ENCODE measurements at places on chromosomes 6 and 20.

GRCh38 chr6:18447552-18447951, 60.4 kb downstream of the RNF144B start:
- DNase-seq = no peak

DNA sequence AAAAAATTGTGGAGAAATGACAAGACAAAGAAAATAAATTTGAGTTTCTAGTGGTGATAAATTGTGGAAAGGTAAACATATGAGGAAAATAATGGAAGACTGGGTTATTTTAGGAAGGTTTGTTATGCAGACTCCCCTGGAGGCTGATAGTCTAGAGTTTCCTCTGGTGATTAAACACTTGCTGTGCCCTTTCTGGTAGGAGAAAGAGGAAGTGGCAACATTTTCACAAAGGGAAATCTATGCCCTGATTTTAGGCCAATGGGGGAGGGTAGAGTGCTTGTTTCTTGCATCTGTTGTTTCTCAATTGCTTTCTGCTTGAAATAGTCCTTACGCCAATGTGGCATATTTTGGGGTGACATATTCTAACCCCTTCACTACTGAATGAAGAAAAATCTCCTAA, 129.1 kb upstream of the DOK5 start:
- DNase-seq = no peak

DNA sequence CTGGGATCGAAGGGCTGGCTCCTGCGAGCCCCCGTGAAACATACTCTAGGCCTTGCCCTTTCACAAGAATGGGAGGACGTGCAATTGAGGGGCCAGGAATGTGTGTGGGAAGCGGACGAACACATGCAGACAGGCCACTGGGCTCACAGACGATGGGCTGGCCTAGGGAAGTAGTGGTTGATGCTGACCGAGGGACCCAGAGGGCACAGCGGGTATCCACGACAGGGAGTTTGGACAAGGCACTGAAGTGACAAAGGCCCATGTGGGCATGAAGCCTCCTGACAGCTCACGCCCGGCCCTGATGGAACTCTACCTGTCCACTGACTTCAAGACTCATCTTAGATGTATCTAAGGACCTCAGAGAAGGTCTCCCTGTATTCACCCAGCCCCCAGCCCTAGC, 52.2 kb downstream of the MYH7B start:
- no peak for DNase-seq

DNA sequence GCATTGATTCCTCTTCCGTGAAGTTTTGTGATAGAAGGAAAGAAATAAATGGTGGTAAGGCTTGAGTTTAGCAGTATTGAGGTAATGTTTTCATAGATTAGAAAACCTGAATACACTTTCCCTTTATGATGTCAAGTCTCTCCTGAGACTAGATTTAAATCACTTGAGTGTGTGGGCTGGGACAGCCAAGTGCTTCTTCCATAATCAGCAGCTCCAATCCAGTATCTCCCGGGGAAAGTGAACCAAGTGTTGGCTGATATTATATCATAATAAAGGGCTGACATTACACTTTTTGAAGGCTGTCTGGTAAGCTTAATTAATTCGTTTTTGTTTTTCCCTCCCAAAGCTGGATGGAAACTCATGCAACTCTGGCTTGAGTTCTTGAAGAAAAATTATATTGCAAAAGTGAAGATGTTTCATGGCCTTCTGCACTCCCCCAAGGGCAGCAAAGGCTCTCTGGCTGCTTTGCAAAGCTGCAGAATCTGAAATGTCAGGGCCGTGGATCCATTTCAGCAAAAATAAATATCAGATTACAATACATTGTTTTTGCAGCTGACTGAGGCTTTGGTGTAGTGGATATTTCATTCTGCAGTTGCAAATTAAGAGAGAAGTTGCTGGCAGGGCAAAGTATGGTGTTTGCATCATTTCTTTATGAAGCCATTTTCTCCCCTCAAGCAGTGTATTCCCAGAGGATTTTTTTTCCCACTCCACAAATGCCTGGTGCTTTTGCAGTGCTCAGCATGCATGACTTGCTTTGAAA, 101.2 kb downstream of the MKKS start:
- peak; percentile 59 for DNase-seq

- no peak for DNase-seq
Measured at GRCh38 chr20:9723501-9724202, 115.2 kb downstream of the PAK5 start.

All from fibroblast of skin of abdomen (primary cell).